Karpas-422 (cell line): ENCODE measurements at places on chromosomes 13 and 19.

- DNase-seq = no peak
Observed at GRCh38 chr19:41456342-41456918, 13.5 kb downstream of the ERICH4 start.

DNA sequence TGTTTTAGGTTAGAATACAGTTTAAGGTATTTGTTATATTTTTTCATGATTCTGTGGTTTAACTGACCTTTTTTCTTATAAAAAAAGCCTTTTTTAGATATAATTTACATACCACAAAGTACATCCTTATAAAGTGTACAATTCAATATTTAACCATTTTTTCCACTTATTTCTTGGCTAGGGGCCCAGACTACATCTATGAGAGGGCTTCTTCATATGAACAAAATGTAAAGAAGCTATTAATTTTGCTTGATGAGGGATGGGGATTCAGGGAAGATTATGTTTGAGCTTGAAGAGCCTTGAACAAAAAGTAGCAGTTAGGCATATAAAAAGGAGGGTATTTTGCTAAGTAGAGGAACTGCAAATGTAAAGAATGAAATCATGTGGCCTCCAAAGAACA, 2.2 kb downstream of the CCDC122 start:
- no peak for DNase-seq

DNA sequence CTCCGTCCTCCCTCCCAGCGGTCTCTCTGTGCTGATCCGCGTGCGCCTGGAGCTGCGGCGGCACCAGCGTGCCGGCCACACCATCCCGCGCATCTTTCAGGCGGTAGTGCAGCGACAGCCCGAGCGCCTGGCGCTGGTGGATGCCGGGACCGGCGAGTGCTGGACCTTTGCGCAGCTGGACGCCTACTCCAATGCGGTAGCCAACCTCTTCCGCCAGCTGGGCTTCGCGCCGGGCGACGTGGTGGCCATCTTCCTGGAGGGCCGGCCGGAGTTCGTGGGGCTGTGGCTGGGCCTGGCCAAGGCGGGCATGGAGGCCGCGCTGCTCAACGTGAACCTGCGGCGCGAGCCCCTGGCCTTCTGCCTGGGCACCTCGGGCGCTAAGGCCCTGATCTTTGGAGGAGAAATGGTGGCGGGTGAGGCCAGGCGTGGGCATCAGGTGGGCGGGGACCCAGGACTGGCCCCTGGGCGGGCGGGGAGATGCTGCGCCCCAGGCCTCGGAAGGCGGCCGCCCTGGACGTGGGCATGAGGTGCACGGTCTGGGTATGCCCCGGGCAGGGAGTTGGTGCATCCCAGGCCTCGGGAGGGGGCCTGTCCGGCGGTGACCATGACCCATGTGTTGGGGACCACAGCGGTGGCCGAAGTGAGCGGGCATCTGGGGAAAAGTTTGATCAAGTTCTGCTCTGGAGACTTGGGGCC, 16.4 kb downstream of the SLC27A1 start:
- peak; percentile 23 for DNase-seq

DNA sequence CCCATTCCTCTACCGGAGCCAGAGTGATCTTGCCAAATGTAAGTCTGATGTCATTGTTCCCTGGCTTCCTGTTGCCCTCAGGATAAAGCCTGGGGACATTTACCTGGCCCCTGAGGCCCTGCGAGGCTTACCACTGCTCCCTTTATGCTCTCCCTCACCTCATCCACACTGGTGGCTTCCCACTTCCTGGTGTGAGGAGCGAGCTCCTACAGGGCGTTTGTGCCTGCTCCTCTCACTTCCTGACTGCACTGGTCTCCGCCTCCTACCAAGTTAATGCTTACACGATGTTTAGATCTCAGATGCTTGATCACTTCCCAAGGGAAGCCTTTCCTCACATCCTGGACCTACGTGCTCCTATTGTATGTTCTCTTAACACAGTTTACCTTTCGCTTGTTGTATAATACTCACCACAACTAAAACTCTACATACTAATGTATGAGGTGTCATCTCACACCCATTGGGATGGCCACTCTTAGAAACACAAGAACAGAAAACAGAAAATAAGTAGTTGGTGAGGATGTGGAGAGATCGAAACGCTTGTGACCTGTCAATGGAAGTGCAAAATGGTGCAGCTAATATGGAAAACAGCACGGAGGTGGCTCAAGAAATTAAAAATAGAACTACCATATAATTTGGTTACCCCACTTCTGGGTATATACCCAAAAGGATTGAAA, 177.6 kb downstream of the SHISA2 start:
- DNase-seq = no peak

- no peak for DNase-seq
Observed at GRCh38 chr19:39047073-39047472, 14.7 kb upstream of the FBXO27 start.
